ENCODE measurements at places on chromosomes 6 and 20. TPM values are rescaled to one million over a fixed set of nuclear protein-coding genes. Genes with fewer than 3 reads are reported as not detected.

DNA sequence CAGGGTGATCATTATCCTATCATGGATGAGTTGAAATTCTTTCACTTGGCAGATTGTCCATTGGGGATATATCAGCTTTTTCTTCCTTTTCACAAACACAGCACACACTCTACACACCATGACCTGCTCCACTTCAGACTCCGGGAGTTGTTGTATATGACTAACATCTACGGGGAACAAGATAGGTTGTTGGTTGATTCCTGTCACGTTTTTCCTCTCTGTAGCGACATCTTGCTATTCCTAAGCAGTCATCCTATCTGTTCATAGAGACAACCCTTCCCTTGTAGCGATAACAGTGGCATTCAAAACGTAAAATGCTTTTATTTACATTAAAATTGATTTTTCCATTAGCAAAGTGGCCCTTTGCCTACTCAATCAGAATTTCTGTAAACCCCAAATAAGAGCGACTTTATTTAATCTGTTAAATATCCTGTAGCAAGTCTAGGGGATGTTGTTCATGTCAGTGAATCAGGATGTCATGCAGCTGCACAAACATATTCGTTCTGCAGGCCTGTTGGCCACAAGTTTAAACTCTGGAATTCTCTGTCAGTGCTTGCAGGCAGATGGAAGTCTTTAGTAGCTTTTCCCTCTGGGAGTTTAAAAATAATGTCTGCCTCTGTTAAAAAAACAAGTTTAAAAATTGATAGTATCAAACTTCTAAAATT lies 23.1 kb downstream of the PHACTR2 start:
- peak; percentile 79 for DNase-seq

DNA sequence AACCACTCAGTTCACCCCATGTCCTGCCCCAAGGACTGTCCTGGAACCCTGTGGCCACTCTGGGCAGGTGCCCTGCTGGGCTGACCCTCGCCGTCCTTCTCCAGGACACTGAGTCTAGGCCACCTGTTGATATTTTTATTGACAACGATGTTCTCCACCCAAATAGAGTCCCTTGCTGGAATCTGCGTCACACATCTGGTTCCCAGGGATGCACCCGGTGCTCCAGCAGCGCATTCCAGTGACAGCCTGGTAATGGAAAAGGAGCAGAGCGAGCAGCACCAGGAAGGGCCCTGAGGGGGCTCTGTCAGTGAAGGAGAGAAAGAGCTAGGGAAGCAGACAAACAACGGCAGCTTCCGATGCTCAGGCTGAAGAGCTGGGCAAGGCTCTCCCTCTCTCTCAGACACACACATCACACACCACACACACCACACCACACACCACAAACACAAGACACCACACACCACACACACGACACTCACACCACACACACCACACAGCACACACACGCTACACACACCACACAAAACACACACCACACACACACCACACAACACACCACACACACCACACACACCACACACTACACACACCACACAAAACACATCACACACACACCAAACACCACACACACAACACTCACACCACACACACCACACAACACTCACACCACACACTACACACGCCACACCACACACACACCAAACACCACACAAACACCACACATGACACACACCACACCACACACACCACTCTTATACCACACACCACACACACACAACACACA lies 117.9 kb upstream of the THBS2 start:
- DNase-seq, result peak; percentile 38

DNA sequence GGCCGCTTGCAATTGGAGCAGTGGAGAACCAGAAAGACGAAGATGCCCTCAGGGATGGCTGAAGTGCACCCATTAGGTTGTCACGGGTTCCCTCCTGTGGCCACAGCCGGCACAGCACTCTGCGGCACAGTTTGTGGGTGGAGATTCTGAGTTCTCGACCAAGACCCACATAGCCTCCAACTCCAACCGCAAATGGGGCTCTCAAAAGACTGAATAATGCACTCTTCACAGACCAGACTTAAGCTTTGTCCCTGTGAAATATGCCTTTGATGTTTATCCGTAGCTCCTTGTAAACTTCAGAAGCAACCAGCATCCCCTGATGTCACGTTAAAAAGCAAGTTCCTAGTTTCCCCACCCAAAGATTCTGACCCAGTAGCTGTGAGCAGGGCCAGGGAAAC lies 934 bp upstream of the CST9 start:
- DNase-seq, result peak; percentile 74

GRCh38 chr6:46288835-46289234 lies 118.1 kb upstream of the ENPP5 start:
- no peak for DNase-seq

GRCh38 chr6:43088654-43089056 lies 12.5 kb downstream of the PTK7 start:
- DNase-seq, result no peak

DNA sequence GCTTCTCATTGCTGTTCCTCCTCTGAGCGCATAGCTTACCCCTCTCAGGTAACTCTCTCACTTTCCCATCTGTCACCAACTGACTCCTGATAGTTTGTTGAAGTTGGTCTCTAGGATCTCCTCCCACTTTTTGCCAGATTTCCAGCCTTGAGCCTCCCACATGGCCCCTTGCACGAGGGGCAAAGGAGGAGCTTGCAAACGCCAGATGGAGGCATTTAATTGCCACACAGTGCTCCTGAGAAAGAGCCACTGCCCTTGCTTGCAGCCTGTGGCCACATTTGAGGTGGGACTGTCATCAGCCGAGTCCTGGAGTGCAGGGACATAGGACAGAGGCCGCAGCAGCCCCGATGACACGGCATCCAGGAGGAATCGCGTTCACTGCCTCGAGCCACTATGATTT lies 348.7 kb downstream of the SMOC2 start:
- DNase-seq, result no peak

DNA sequence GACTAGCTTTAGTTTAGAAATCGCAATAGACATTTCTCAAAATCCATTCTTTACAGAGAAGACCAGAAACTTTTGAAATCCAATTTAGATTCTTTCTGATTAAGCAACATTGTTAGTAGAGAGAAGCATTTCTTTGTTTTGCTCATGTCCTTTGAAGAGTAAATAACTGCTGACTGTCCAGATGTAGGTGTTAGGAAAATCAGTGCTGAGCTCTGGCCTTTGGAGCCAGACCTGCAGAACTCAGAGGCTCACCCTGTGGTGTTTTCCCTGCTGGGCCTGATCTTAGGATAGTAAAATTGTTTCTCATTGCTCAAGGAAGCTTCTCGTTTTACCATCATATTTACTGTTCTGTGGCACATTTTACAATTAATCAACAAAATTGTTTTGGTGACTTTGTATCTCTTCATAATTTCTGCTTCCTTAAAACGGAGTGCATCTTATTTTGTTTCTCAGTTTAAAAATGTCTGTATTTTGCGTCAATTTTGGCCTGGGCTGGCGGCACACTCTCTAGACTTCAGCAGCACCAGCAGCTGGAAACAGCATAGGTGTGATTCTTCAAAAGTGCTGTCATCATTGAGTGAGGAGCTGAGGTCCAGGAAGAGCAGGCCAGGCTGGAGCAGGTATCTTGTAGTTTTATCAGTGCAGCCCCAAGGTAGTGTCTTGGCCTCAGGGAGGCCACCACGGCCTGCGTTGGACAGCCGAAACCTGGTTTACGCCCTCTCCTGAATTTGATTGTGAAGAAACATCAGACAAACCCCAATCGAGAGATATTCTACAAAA lies 8.3 kb upstream of the ZDHHC14 start:
- peak; percentile 38 for DNase-seq

- no peak for DNase-seq
Measured at GRCh38 chr6:124757560-124757959, 204.7 kb upstream of the RNF217 start.

DNA sequence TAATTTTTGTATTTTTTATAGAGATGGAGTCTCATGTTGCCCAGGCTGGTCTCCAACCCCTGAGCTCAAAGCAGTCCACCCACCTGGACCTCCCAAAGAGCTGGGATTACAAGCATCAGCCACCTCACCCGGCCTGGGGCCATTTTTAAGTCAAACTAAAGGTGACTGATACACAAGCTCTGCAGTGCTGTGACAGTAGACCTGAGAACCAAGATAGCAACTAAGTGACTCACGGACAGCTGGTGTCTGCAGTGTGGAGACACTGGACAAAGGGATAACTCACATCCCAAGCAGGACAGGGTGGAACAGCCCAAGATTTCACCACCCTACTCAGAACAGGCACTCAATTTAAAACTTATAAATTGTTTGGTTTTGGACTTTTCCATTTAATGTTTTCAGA lies 402.5 kb downstream of the CD83 start:
- no peak for DNase-seq

- DNase-seq, result peak; percentile 75
Measured at GRCh38 chr20:10970109-10970508, 296.3 kb upstream of the JAG1 start.

DNA sequence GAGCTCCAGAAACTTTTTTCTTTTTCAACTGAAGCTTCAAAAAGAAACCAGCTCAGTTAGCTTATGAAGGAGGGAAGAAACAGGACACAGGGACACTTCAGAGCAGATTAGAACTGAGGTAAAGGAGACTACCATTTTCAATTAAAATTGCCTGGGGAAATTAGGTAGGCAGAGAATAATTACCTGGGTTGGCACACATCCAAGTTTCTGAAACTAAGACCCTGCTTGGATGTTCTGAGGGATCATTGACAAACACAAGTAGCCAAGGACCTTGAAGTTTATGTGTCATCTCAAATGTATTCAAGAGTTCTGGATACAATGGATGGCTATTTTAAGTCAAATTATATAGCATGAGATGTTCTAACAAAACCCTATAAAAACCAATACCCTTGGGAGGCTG lies 137.6 kb downstream of the PLCB4 start:
- no peak for DNase-seq

GRCh38 chr6:54897462-54898189 lies 51.1 kb downstream of the FAM83B start:
- DNase-seq, result no peak

DNA sequence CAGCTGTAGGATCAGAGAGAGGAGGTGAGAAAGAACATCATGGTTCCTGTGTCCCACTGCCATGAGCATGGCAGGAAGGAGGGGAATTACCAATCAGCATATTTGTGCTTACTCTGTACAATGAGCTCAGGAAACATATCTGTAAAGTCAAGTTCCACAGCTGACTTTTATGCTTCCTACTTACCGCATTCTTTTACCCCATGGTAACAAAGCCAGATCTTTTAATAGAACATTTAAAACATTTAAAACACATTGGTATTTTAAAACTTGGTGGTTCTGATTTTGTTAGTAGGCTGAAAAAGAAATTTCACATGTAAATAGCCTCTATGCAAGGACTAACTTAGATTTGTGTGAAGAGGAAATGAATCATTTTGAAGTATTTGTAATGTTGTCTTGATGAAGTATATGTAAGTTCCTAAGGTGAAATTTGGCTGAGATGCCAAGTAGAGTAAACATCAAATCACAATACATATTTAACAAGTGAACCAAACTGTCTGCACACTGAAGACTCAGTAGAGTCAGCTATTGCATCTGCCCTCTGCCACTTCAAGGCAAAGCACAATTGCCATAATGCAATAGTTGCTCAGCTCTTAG lies 114.7 kb downstream of the GJA10 start:
- DNase-seq, result no peak

- no peak for DNase-seq
Measured at GRCh38 chr6:14622909-14623505, 505.4 kb downstream of the CD83 start.

DNA sequence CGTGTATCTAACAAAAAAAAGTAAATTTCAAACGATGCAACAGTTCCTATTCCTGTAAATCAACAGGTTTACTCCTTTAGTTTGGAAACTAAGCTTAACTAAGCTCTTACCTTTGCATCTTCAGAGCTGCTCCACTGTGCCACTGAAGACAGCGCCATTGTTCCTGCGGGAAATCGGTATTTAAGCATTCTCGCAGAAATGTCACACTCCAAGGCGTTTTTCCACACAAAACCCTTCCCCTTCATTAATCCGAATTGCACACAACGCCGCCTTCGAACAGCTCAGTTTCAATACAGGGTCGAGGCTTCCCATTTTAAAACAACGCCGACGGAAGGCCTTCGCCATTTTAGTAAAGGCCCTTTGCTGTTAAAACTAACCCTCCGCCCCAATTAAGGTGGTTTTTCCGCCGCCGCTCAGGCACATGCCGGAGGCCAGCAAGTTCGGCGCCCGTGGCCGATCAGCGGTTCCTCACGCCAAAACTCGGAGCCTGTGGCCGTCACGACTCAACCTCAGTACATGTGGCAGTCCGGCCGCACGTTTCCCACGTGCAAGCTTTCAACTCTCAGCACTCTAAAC lies 35.4 kb upstream of the SYNCRIP start:
- DNase-seq, result no peak

- no peak for DNase-seq
Measured at GRCh38 chr6:168765752-168766151, 324.8 kb downstream of the SMOC2 start.

DNA sequence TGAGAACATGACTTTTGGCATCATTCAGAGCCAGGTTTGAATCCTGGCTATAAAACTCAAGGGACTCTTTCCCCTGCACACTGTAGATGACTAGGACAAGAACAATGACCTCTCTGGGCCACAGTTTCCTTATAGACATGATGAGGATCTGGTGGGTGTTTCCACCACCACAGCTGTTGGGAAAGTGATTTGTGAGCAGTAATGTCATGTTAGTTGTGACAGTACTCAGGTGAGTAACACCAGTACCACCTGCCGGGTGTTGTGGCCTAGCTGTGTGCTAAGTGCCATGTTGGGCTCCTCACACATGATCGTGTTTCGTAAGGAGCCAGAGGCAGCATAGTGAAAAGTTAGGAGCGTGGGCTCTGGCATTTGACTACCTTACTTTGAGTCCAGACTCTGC lies 24.1 kb downstream of the HM13 start:
- no peak for DNase-seq

SAYSD1 gene
- total RNA-seq, result 14.2 TPM

C6orf15 gene
- total RNA-seq, result not detected

CENPW gene
- 12.5 TPM for total RNA-seq

METTL24 gene
- not detected for total RNA-seq

RNF144B gene
- total RNA-seq, result 0.97 TPM

Measured in fibroblast of villous mesenchyme (primary cell).